ENCODE measurements at places on chromosomes 3 and 15.

DNA sequence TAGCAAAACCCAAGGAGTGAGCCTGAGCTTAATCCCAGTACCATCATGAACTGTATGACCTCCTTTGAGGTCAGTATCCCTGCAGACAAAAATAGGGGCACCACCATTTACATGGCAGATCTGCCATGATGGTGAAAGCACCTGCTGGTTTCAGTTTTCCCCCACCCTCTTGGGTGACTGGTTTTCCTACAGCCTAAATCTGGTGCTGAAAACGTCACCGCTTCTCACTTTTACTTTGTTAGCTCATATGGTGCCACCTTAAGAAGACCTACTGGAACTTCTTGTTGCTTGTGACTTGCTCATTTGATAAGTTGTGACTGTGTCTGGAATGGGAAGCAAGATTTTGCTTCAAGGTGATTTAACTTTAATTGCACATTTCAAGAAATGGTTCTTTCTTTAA lies 5.1 kb downstream of the PPP1R2 start:
- DNase-seq: no peak

DNA sequence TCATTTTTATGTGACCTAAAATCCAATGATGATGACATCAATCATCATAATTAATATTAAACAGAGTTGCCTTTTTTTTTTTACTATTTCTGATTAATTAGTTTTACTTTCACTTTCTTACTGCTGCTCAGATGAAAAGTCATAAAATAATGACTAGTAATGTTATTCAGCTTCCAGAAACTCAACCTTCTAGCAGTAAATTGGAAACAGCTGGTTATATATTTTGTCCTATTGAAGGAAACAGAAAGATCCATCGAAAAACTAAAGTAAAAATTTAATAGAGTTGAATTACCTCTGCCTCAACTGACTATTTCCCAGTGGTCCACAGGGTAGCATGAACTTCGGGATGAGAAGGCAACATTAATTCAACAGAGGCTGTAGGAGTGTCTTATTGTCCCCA lies 107.1 kb upstream of the PTX3 start:
- DNase-seq: no peak

GRCh38 chr3:134311693-134312071 lies 61.0 kb upstream of the RYK start:
- no peak for DNase-seq

GRCh38 chr3:41224120-41224806 lies 25.0 kb downstream of the CTNNB1 start:
- DNase-seq: no peak

- no peak for DNase-seq
Observed at GRCh38 chr3:158407844-158408517, 163.0 kb upstream of the MLF1 start.

DNA sequence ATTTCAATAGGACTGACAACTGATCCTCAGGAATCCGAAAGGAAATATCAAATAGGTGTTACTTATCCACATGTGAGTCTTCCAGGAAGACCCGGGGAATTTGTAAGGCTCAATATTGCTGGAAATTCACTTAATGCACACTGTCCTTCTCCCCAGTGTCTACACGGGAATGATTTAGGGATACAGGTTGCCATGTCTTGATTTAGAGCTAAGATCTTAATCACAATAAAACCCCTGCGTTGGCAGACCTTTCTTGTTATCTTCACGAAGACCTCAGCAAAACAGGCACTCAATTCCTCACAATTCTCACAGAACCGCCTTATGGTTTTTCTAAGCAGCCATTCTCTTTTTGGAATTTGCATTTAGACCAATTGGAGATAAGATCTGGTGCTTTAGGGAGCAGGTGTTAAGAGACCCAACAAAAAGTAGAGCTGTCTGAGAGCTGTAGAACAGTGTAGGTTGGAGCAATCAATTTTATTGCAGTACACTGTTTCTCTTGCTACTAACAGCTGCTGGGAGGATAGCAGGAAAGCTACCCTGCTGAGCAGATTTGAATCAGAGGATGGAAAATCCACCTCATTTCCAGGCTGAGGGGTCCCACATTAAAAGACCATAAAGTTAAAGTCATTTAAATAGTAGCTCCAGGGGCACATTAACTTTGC lies 925.7 kb downstream of the EPHA3 start:
- no peak for DNase-seq

DNA sequence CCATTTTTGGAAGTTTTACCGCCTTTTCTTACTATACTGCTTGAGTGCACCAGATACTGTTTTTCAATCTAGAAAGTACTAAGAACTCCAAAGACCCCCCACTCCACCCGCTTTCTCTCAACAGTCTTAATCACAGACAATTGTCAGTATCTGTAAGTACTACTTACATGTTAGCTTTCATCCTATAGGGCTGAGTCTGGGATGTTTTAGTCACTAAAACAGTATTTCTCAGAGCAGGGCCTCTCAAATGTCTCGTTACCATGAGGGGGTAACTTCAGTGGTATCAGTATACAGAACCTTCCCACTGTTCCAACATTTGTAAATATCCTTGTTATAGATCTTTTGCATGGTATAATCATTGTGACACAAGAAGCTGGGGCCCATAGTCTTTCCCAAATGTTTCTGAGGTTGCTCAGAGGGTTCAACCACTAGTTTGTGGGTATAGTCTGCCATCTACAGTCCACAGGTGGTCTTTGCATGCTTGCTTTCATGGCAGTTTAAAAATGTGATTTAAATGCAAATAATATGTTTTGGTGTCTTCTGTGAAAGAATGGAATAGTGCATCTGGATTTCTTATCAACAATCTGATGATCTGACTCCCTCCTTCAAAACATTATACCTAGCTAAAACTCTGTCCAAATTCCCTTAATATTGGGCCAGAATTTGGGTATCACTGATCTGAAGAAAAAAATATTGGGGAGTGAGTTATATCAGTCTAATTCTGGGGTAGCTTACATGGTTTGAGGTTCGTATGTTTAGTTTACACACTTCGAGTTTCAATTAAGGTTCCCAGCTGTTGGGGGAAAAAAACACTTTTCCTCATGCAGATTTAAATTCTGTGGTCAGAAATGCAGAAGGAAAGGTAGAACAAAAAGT lies 18.0 kb upstream of the DNAJC13 start:
- peak; percentile 18 for DNase-seq

GRCh38 chr15:63708126-63708772 lies 111.1 kb downstream of the FBXL22 start:
- no peak for DNase-seq

DNA sequence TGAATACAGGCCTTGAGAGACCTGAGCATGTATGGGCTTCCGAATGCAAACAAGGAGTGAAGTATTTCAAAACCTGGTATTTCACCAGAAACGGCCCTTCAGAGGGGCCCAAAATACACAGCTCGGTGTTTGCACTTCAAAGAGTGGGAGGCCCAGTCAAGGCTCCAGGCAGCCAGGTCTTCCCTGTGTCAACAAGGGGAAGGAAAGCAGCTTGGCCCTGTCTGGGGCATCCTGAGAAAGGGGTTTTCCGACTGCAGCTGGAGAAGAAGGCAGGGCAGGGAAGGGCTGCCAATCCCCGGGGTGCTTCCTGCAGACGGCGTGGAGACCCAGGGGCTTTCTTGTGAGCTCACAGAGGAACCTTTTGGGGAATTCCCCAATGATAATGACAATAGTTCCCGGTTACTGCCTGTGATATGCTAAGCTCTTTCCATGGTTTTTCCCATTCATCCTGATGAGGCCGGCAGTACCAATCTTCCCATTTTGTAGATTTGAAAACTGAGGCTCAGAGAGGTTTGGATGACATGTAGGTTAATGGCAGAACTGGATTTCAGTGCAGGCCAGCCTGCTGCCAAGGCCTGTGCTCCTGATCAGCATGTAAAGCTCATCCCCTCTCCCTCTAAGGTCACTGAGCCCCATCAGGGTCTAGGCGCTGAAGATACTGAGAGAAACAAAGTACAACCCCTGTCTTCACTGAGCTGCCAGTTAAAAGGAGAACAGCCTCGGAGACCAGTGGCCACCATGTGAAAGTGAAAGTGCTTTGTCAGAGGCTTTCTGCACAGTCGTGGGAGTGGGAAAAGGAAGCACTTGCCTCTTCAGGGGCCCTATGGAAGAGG lies 43.0 kb upstream of the TLE3 start:
- no peak for DNase-seq

GRCh38 chr15:60528530-60528929 lies 49.6 kb upstream of the ICE2 start:
- no peak for DNase-seq

- no peak for DNase-seq
Observed at GRCh38 chr15:68154923-68155559, 50.1 kb downstream of the CALML4 start.

DNA sequence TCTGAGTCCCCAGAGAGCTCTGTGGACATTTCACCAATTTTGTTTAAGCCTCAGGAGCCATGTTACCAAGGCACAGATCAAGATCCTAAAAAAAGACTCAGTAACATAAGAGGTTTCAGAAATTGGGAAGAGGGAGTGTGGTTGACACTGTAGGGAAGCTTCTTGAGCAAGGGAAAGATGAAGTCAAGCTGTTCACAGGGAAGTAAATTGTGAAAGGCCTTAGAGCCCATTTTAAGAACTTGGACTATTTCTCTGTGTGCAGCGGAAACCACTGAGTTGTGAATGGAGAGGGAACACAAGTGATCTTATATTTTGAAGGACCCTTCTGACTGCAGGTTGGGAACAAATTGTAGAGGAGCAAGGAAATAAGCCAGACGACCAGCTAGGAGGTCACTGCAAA lies 18.7 kb downstream of the BCL2A1 start:
- no peak for DNase-seq

- DNase-seq: no peak
Observed at GRCh38 chr15:27223179-27223578, 252.2 kb downstream of the GABRG3 start.

DNA sequence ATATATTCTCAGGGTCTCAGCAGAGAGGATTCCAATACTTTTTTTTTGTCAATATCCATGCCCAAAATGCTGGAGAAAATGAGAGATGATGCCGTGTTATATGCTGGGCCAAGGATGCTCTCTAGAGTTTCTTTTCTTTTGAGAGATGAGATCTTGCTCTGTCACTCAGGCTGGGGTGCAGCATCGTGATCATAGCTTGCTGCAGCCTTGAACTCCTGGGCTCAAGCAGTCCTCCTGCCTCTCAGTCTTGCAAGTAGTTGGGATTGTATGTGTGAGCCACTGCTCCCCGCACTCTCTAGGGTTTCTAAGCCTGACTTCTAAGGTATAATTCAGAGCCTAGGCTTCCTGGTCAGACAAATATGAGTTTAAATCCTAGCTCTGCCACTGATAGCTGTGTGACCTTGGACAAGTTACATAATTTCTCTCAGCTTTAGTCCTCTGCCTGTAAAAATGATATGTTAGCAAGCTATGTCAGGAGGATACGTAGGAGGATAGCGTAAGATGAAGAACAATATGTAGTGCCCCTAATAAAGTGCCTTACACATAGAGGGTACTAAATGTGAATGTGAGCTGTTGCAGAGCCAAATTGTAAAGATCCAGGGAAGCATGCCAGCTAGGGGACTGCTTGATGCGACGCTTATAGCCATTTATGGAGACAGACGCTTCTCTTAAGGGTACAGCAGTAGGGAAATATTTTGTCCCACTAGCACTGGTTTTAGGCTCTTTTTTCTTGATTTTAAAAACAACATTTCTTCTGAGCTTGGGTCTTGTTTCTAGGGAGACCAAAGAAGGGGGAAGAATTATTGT lies 7.4 kb downstream of the STARD9 start:
- no peak for DNase-seq

DNA sequence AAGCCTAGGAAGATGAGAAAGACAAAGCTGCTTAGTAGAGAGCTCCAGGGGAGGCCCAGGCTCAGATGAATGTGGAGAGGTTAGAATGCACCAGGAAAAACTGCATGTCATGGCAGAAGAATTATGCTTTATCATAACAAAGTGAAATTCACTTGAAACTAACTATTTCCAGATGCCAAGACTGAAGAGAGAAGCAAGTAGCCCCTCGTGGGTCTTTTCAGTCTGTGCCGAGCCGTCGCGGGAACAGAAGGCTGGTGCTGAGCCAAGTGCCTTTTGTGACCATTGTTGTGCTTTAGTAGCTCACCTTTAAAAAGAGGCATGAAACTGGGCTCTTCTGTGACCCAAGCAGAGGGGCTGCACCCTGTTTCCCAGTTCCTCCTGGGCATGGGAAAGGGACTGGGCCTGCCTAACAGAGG lies 73.2 kb downstream of the CHDH start:
- no peak for DNase-seq

DNA sequence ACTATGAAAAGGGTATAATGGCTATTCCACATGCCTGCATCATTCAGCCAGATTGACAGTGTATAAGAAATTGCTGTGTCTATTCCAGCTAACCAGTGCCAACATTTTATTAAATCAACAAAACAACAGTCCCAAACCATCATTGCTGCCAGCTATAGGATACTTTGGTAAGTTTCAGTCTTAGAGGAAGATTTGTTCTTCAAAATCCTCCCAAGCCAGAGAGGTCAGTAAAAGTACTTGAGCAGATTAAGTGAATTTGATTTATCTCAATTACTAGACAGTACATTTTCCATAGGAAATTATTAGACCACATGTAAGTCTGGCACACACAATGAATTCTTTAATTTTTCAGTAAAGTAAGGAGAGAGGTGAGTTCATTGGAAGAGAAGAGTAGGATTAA lies 50.7 kb downstream of the TFG start:
- DNase-seq: no peak

DNA sequence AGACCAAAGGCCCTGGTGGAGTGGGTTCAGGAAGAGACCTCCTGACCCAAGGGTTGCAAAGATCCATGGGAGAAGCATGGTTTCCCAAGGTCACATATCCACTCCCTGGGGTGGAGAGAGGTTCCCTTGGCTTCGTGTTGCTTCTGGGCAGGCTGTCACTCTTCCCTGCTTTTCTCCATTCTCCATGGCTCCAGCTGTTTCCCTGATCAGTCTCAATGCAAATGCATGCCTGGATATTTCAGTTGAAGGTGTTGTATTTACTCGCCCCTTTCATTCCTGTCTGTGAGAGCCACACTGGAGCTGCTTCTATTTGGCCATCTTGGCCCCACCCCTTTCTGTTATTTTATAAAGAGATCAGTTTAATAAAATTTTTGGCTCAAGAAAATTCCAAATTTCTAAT lies 95.0 kb upstream of the PLSCR4 start:
- DNase-seq: no peak

- no peak for DNase-seq
Observed at GRCh38 chr3:55615039-55615693, 128.1 kb upstream of the WNT5A start.

DNA sequence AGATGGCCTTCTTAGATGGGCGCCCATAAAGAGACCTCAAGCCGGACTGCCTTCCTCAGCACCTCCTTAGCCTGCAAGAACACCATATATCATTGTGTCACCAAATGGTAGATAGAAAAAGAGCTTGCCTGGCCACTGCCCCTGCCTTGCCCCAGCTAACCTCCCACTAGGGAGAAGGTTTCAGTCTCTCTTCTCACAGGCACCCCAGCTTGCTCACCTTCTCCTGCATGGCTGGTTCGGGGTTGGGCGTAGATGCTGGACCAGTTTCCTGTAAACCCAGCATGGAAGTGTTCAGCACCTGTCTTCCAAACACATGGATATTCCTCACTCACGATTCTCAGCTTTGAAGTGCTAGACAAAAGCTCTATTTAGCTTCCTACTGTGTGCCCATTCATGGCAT lies 3.3 kb upstream of the SLC22A14 start:
- DNase-seq: no peak

DNA sequence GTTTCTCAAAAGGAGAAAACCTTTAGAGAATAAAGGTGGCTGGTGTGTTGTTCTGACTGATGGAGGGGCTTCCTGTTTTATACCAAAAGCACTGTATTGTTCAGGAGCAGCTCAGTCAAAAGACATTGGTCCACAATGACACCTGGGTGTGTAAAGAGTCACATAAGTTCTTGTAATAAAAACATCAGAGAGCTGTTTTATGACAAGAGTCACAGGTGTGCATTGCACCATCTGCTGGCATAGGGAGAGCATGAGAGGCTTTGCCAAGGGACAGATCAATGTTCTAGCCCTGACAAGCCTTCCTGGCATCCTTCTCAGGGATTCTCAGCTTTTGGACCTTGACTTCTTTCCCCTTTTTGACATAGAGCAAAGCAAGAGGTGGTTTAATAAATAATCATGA lies 20.4 kb downstream of the ARPP21 start:
- DNase-seq: no peak
